ENCODE measurements at places on chromosomes 3 and 15. TPM values are rescaled to one million over a fixed set of nuclear protein-coding genes. Genes with fewer than 3 reads are reported as not detected.

Gene PDZRN3
- total RNA-seq, result not detected

Gene FMN1
- 0.21 TPM for total RNA-seq

Gene ADGRG7
- total RNA-seq, result not detected

Gene ADAMTSL3
- not detected for total RNA-seq

Gene WDR49
- total RNA-seq, result 1.4 TPM

Gene ONECUT1
- not detected for total RNA-seq

Gene P3H2
- total RNA-seq, result not detected

Gene FBLN2
- 9.5 TPM for total RNA-seq

Gene NUP210
- 141 TPM for total RNA-seq

Gene GRIP2
- not detected for total RNA-seq

All from naive thymus-derived CD8-positive, alpha-beta T cell (primary cell).